ENCODE measurements at places on chromosomes 7 and 10.

GRCh38 chr10:1605121-1605520 lies 132.2 kb downstream of the ADARB2 start:
- DNase-seq = no peak

DNA sequence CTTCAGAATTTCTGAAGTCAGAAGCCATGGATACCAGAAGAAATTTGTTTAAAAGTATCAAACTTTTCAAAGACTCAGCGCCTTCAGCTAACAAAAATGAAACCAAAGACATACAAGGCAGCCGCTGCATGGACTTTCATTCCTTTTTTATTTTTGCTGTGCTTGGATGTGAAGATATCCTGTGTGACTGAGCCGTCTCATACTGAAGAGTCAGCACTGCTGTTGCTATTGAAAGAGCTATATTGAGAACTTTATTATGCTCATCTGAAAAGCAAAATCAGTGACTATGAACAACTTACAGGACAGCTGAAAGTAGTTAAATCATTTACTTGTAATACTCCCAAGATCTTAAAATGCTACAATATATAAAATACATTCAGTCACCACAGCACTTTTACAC lies 809.2 kb downstream of the NXPH1 start:
- no peak for DNase-seq

GRCh38 chr7:91043186-91043585 lies 221.0 kb upstream of the FZD1 start:
- no peak for DNase-seq

DNA sequence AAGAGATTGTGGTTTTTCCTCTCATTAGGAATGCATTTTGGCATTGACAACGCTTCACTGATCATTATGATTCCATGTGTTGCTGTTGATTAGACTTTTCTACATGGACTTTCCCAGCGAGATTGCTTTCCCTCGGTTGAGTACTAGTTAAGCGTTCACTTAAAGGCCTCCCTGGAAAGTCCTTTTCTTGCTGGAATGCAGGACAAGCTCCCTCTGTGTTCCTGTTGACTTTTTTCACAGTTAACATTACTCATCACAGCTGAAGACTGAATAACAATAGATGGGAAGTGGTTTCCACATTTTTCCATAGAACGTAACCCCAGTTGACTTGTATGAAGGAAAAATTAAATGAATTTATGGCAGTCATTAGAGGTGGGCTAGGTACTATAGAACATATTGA lies 2.6 kb upstream of the CAV1 start:
- DNase-seq = no peak

- no peak for DNase-seq
These were observed at the start of gene ADCYAP1R1 for GRCh38 chr7:31051598-31052486. ADCYAP1R1 (plus strand) TSS chr7:31052308; CDS start chr7:31063265, 10,957 bp downstream.

- DNase-seq = no peak
These were observed 53.7 kb downstream of the BEND7 start for GRCh38 chr10:13475124-13475523.

- no peak for DNase-seq
These were observed 155.9 kb downstream of the SEC23IP start for GRCh38 chr10:120048391-120048790.

Data from pancreas (tissue), 10 donors.